T-helper 2 cell (primary cell): ENCODE measurements at places on chromosomes 1 and 21.

- no peak for DNase-seq
Observed at GRCh38 chr1:35120458-35121133, 41.4 kb downstream of the ZMYM1 start.

GRCh38 chr1:59743324-59744091 lies 71.2 kb upstream of the HOOK1 start:
- DNase-seq, result no peak

DNA sequence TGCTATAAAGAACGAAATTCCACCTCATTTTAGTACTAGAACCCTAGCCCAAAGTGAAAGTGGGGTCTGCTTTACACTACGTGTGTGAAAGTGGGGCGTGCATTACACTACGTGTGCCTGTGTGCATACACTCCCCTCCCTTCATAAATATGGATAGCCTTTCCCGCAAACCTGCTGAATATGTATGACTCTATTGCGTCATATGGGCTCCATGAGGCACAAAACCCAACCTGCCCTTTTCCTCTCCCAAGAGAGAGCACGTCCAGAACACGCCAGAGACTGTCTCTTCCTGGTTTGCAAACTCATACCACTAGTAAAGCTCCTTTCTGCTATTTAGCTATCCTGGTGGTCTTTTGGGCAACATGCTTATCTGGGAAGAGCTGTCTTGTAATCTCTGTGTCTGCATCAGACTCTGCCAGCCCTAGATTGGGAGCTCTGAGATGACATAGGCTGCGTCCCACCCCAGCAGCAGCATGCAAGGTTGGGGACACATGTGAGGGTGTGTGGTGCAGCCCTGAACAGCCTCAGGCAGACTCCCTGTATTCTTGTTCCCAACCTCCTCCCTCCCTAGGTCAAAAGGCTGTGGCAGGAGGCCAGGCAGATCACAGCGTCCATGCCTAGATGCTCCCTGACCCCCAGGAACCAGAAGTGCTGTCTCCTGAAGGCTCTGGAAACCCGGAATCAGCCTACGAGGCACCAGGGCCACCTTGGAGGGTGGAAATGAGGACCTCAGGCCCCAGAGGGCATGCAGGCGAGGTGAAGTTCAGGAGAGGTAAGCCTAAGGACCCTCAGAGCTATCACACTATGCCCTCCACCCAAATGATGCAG lies 12.3 kb upstream of the PADI1 start:
- no peak for DNase-seq

DNA sequence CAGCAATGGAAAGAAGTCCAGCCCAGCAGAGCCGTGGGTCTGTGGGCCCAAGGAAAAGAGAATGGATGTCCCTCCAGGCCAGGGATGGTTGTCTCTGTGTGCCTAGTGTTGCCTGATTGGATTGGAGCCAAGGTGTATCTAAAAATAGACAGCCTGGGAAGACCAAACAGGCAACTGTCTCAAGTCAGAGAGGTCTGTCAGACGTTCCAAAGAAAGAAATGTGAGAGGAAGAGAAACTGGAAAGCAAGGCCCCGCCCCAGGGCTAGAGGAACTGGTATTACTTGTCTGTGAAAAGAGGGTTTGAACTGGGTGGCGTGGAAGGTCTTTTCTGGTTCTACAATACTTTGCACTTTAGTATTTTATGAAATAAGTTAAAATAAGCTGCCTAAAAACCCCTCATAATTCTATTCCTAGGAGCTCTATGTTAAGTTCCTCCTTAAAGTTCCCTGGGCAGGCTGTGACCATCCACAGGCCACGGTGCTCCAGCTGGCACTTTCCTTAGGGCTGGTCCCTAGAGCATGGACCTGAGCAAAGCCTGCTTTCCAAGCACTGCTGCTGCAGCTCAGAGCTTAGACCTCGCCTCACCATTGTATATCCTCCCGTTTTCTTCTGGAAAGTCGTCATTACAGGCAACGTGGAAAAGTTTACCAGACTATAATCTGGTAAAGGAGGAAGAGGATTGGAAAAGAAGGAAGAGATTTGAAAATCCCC lies 151.6 kb downstream of the DISC1 start:
- no peak for DNase-seq

DNA sequence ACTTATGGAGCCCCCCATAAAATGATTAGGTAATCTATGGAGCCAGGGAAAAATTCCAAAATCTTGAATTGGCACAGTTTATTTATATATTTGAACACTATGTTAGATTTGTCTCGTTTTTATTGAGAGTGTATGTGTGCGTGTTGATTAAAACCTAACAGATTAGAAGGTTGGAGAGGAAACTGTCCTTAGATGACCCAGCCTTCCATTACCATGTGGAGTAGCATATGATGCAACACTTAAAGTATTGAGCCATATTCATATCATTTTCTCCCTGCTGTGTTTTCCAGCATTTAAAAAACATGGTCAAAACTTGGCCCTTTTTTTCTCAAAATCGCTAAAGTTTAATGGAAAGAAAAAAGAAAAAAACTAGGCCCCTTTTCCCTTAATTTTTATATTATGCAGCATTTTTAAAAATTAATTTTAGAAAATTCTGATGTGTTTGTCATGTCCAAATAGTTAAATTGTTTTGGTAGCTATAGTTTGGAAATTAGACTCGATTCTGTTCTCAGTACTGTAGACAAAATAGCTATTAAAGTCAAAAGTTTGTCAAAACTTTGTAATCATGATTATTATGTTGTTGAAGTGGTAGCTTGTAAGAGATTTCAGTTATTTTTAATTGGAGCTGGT lies 2.3 kb downstream of the LRRC8D start:
- no peak for DNase-seq

- DNase-seq, result no peak
Observed at GRCh38 chr1:46466477-46467182, 23.0 kb upstream of the DMBX1 start.

DNA sequence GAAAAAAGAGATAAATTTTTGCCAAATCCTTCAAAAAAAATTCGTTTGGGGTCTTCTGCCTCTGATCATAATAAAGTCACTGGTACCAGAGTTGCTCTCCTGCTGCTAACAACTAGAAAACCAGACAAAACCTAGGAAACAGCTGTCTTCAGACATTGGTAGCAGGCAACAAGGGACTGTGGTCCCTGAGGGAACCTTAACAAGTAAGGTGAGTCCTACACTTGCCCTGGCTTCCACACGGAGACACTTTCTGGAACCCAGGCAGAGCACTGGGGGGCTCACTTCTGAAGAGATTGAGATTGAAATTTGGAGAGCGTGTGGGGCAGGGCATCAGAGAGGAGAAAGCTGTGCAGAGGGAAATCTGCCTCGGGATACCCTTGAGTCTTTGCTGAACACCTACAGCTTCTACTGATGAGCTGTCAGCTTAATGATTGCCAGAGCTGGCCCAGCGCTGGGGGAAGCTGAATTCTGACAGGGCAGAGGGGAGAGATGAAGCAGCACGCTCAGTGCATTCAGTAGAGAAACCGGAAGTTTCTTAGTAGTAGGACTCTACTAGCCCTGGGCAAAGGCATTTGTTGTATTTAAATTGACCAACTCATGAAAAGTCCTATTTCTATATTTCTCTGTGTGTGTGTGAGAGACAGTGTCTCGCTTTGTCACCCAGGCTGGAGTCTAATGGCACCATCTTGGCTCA lies 18.5 kb upstream of the FAM89A start:
- DNase-seq, result no peak

DNA sequence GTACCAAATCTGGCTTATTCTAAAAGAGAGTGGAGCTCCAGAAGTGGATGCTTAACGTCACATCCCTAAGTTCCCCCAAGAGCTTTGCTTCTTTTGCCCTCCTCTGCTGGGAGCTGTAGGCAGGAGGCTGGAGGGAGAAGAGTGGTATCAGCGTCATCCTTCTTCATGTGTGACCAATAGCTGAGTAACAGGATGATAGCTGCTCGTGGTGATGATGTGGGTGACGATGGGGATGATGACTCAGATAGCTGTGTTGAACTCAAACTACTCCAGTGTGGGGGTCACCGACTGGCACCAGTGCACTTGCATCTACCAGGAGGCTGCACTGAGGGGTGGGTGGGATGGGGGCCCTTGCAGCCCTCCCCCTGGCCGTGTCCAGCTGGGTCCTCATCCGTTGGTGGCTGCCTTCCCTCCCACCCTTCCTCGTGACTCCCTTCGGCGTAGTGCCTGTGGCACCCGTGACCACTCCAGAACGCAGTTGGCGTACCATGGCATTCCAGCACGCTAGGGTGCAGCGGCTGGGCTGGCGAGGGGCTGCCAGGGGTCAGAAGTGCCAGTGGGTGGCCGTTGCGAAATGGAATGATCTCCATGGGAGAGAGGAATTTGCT lies 1.1 kb downstream of the IGFN1 start:
- no peak for DNase-seq

- DNase-seq, result no peak
Observed at GRCh38 chr1:200380589-200381021, 29.2 kb downstream of the ZNF281 start.

GRCh38 chr1:233971753-233972152 lies 67.3 kb downstream of the SLC35F3 start:
- DNase-seq, result no peak

GRCh38 chr1:67700692-67701410 lies 15.8 kb downstream of the GADD45A start:
- no peak for DNase-seq

DNA sequence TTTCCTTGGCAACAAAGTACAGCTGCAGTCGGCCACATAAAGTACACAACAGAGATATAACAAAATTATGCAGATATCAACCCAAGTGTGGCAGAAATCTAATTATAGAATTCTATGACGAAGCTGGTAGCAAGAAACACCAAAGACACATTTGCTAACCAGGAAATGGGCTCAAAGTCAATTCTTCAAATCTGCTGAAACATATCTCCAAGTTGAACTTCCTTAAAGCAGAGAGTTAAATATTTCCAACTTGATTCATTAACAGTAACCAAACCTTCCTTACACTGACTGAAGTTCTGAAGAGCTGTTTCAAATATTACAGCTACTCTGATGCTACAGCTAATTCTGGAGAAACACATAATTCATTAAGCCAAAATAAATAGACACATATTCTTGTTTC lies 67.6 kb upstream of the SDC3 start:
- peak; percentile 22 for DNase-seq

GRCh38 chr1:2807678-2808385 lies 6.3 kb upstream of the TTC34 start:
- DNase-seq, result no peak

DNA sequence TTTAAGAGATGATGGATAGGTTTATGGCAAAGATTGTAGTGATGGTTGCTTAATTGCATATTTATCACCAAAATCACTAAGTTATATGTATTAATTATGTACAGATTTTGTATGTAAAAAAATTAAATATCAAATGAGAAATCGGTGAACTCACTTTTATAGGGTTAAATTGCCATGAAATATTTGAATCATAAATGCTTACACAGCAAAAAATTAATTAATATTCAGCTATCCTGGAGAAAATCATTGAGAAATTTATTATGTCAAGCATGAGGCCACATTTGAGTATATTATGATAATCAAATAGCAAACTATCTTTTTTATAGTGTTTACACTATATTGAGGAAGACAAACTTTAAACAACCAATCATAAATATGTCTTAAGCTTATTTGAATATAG lies 239.4 kb upstream of the BRINP3 start:
- no peak for DNase-seq

GRCh38 chr1:6658359-6659060 lies 33.8 kb downstream of the THAP3 start:
- DNase-seq, result no peak

DNA sequence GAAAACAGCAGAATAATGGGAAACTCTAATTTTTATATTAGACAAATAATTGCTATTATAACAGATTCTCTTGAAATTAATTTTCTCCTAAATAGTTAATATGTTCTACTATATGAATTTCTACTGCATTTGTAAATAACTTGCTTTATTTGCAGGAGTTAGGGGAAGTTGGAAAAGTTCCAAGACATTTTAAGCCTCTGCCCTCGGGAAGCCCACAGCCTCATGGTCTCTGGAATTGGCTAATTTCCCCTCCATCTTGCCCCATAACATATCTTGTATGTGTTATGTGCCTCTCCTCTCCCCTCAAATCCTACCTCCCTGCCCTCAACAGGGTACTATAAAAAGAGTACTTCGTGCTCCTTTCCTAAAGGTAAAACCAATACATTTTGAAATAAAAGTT lies 271.4 kb upstream of the NR5A2 start:
- no peak for DNase-seq

DNA sequence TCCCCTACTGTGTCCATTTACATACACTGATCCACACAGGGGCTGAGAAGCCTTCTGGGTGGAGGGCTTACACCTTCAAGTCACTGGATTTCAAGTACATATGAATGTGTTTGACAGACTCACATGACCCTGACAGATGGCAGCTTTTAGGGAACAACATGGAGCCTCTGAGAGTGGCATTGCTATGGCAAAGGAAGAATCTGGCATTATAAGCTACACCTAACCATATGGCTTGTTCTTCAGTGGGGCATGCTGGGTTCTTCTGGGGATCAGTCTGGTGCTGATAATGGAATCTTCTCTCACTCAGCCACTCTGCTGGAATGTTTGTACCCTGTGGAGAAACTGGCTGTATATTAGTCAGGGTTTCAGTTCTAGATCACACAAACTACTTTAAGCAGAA lies 68.5 kb upstream of the PDE4B start:
- no peak for DNase-seq

DNA sequence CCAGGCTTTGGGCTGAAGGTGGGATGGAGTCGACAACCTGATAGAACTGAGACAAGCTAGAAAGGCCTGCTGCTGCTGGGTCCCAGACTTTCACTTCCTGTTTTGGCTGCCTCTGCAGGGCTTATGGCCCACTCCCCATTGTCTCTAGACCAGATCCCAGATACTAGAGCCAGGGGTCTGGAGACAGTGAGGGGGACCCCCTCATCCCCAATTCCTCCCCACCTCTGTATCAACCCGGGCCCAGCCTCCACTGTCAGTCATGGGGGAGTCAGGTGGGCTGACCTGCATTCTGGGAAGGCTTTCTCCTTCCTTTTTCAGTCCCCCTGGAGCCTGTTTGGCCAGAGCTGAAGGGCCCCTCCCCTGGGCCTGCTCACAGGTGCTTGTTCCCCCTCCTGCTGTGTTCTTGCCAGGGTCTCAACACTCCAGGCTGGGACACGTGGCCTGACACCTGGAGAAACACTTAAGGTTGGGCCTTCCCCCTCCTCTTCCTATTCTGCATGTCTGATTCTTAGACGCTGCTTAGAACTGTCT lies 18.0 kb upstream of the ETV3L start:
- DNase-seq, result no peak

- DNase-seq, result no peak
Observed at GRCh38 chr1:215146240-215146975, 63.9 kb downstream of the KCNK2 start.

- DNase-seq, result no peak
Observed at GRCh38 chr1:101175466-101175865, 61.4 kb upstream of the S1PR1 start.

GRCh38 chr1:174874331-174875053 lies 125.3 kb upstream of the CACYBP start:
- no peak for DNase-seq

DNA sequence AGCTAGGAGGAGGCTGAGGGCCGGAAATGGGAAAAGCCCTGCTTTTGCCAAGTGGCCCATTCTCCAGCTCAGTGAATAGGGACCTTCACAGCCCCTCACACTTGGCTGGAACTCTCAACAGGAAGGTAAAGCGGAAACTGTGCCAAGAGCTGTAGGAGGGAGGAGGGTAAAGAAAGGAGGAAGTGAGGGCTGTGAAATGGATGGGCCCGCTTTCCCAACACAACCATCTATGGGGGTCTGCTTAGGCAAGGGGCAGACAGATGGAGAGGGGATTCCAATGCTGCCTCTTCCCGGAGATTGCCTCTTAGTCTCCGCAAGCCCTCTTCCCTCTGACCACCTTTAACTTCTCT lies 5.2 kb downstream of the INKA2 start:
- no peak for DNase-seq

- DNase-seq, result no peak
Observed at GRCh38 chr1:245578308-245578707, 423.5 kb downstream of the KIF26B start.

- no peak for DNase-seq
Observed at GRCh38 chr1:218347336-218347722, 2.2 kb downstream of the TGFB2 start.
